Vagina (tissue), 2 donors: ENCODE measurements at places on chromosomes 11 and 22. TPM values are rescaled to one million over a fixed set of nuclear protein-coding genes. Genes with fewer than 3 reads are reported as not detected.

- peaks cover 16% of the 10 kb centered on the region for H3K4me1 ChIP-seq
- no peaks in the 10 kb centered on the region for H3K27me3 ChIP-seq
- peaks cover 23% of the 10 kb centered on the region for H3K36me3 ChIP-seq
These were observed 20.9 kb upstream of the DGCR8 start for GRCh38 chr22:20058989-20059770.

GRCh38 chr22:48071828-48072227 is 1309.4 kb downstream of the TBC1D22A start:
- DNase-seq, result no peak
- H3K4me1 ChIP-seq, result no peaks in the 10 kb centered on the region
- H3K27ac ChIP-seq, result no peak overlapping the region

DNA sequence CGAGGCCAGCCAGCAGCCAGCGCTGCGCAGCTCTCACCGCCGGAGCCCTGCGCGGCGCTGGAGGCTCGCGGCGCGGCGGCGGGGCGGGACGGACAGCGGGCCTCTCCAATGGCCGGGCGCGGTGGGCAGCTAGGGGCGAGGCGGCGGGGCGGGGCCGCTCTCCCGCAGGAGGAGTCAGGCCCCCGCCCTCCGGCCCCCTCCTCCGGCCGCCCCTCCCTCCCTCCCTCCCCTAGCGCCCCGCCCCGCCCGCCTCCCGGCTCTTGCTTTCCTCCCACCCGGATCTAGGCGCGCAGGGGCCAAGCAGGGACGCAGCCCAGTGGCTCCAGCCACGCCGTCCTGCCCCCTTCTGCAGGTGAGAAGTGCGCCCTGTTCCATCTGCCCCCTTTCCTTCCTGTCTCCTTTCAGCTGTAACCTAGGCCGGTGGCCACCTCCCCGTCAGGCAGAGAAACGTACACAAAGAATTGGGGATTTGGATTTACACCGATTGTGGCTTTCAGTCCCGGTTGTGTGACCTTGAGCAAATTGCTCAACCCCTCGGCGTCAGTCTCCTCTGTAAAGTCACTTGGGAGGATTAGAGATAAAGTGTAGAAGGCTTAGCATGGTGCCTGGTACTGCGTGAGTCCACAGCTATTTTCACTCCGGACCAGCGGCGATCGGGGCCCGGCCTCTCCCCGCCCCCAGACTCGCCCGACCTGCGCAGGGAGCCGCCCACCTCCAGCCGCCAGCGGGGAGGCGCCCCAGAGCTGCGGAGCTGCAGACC is at the start of gene FZD4:
TSS of gene FZD4 (minus strand) at position 35 of the 760 bp plus-strand sequence. CDS start 310 bp downstream, outside the sequence.
- H3K36me3 ChIP-seq, result no peaks in the 10 kb centered on the region
- H3K27me3 ChIP-seq, result no peaks in the 10 kb centered on the region
- peaks cover 29% of the 10 kb centered on the region for H3K4me1 ChIP-seq

MLC1 gene
- total RNA-seq, result 29.2 TPM

- H3K36me3 ChIP-seq, result no peaks in the 10 kb centered on the region
- H3K27me3 ChIP-seq, result no peaks in the 10 kb centered on the region
- no peak overlapping the region for H3K4me3 ChIP-seq
These were observed 173.9 kb downstream of the SHANK2 start for GRCh38 chr11:71078482-71078881.

DNA sequence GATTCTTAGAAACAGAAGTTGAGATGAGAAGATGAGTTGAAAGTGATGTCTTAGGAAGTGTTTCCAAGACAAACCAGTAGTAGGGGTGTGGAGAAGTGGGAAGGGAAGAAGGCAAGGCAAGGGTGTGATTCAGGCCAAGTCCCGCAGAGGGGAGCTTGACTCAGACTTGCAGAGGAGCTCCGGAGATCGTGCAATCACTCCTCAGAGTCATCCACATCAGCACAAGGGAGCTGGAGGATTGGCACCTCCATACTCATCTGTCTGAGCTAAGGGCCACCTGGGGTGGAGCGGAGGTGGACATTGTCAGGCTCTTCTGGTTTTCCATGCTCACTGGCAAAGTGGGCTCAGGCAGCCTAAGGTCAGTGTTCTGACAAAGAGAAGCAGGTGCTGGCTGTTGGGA is 44.4 kb downstream of the CHRDL2 start:
- no peaks in the 10 kb centered on the region for H3K36me3 ChIP-seq
- no peak overlapping the region for H3K27ac ChIP-seq
- H3K27me3 ChIP-seq, result no peaks in the 10 kb centered on the region
- peaks cover 17% of the 10 kb centered on the region for H3K4me1 ChIP-seq

DNA sequence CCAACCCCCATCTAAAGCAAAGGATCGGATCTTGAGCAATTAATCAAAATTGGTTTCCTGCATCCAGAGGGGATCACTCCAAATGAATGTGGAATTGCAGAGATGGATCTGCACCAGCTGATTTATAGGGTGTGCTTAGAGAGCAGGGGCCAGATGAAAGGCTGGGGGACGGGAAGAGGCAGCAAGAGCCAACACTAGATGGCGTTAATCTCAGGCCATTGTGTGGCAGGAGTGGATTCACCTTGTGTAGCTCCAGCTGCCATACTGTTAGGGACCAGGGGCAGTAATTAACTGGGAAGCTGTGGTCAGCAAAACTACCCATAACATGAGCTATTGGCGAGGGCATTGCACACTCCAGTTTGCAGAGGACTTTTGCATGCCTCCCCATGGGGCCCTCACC is 35.6 kb downstream of the SERPINH1 start:
- H3K4me3 ChIP-seq, result no peak overlapping the region
- DNase-seq, result no peak
- H3K27ac ChIP-seq, result no peak overlapping the region
- H3K36me3 ChIP-seq, result no peaks in the 10 kb centered on the region
- H3K27me3 ChIP-seq, result no peaks in the 10 kb centered on the region
- no peaks in the 10 kb centered on the region for H3K4me1 ChIP-seq

YPEL4 gene
- total RNA-seq, result 2.7 TPM

APOL5 gene
- total RNA-seq, result not detected

SMC1B gene
- total RNA-seq, result not detected

DNA sequence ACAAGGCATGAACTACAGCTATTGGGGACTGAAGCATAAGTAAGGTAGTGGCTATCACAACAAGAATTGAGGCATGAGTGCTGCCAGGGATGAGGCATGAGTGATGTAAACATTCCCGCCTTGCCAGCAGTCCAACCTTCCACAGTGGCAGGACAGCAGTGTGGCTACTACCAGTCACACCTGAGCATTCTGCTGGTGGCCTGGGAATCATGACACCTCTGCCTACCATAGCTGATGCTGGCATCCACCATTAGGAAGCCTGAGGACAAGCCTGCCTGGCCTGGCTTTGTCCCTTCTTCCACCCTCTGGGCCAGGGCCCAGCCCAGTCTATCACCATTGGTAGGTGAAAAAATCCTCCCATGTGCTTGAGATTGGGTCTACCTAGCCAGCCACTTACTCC is 712.8 kb upstream of the CCDC90B start:
- no peak overlapping the region for H3K27ac ChIP-seq
- DNase-seq, result no peak
- no peaks in the 10 kb centered on the region for H3K4me1 ChIP-seq
- H3K27me3 ChIP-seq, result no peaks in the 10 kb centered on the region
- H3K4me3 ChIP-seq, result no peak overlapping the region
